Karpas-422 (cell line): ENCODE measurements at places on chromosomes 3 and 15.

DNA sequence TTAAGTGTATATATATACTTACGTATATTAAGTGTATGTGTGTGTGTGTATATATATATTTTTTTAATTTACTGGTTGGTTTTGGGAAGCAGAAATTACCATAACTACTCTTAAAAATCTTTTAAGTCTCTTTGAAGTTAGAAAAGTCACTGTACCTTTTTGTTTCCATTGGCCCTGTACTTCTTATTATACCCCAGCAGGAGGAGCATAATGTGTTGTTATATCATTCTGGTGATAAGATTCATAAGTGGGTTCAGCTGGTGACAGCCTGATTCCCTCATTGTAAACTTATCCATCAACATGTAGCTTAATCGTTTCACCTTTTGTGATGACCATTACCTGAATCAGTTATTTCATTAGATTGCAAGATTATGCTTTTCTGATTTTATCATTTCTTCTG is 30.8 kb downstream of the MLH1 start:
- DNase-seq, result peak; percentile 68
- peaks cover 37% of the 10 kb centered on the region for H3K36me3 ChIP-seq
- H3K4me3 ChIP-seq, result no peak overlapping the region
- H3K27ac ChIP-seq, result no peak overlapping the region
- peaks cover 12% of the 10 kb centered on the region for H3K4me1 ChIP-seq

GRCh38 chr3:110708156-110708555 is 363.5 kb upstream of the NECTIN3 start:
- H3K27me3 ChIP-seq, result no peaks in the 10 kb centered on the region
- H3K4me3 ChIP-seq, result no peak overlapping the region
- DNase-seq, result no peak
- H3K36me3 ChIP-seq, result no peaks in the 10 kb centered on the region
- no peak overlapping the region for H3K27ac ChIP-seq

DNA sequence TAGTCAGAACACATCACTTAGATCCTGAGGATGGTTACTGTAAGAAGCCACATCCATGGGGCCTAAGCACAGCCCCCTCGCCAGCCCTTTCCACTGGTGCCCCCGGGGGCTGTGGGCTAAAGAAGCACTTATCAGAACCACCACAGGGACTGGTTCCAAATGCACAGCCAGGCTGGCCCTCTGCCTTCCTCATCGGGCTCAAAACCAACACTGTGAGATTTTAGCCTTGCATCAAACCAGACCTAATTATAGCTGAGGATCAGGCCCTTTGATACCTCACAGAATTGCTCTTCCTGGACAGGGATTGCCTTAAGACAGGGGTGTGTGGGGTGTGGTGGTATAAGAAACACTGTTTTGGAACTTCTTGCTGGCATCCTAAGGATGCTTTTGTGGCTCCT is 23.7 kb downstream of the SRPRB start:
- H3K4me1 ChIP-seq, result no peaks in the 10 kb centered on the region
- no peak overlapping the region for H3K27ac ChIP-seq
- no peak overlapping the region for H3K4me3 ChIP-seq
- no peak for DNase-seq
- H3K36me3 ChIP-seq, result no peaks in the 10 kb centered on the region

DNA sequence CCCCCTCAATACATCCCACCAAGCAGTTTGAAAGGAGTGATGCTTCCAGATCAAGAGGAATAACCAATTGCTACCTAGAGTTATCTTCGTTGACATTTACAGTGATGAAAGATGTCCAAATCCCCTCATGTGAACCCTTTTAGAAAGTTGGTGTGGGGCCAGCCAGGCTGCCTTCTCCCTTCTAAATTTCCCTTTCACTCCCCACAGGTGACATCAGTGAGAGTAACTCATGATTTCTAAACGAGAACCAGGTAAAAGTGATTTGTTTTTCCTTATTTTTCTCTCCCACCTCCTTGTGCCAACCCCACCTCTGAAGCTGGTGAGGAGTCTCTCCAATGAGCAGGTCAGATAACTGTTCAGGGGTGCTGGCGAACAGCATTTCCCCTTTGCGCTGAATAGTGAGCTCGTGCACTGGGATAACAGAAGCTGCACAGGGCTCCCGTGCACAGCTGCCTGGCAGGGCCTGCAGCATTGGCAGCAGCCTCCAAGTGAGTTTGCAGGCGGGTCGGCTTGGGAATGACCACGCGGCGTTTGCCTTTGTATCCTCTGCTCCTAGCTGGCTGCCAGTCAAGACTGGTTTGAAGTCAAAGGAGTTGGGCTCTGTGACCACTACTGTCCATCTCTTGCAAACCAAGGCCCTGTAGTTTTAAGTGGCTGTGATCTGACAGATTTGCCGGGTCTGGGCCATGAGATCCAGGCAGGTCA is 70.2 kb upstream of the CORO2B start:
- H3K27ac ChIP-seq, result no peak overlapping the region
- H3K36me3 ChIP-seq, result no peaks in the 10 kb centered on the region
- no peak for DNase-seq

GRCh38 chr15:89170364-89170763 is 51.0 kb downstream of the RLBP1 start:
- H3K4me1 ChIP-seq, result 0 out of 2 replicates have a peak, but pooled peaks cover 5% of the 10 kb centered on the region
- H3K27me3 ChIP-seq, result no peaks in the 10 kb centered on the region
- no peaks in the 10 kb centered on the region for H3K36me3 ChIP-seq
- H3K27ac ChIP-seq, result no peak overlapping the region
- DNase-seq, result no peak
- H3K4me3 ChIP-seq, result no peak overlapping the region

GRCh38 chr15:43126356-43126755 is 7.0 kb upstream of the TMEM62 start:
- DNase-seq, result no peak
- H3K27me3 ChIP-seq, result no peaks in the 10 kb centered on the region
- no peak overlapping the region for H3K4me3 ChIP-seq
- H3K36me3 ChIP-seq, result no peaks in the 10 kb centered on the region

DNA sequence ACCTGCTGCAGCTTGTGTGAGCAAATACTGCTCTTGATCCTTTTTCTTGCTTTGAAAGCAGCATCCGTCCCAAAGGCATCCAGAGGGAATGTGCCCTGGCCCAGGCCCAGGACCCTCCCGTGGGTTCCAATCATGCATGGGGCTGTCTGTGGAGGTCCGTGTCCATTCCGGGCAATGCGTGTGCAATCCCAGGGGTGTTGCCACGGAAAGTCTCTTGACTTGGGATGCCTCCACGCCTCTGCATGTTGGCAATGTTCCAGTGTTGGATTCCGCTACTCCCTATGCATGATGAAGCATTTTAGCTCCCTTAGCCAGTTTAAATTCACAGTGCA is 105.7 kb downstream of the SNRPN start:
- no peaks in the 10 kb centered on the region for H3K4me1 ChIP-seq
- no peak overlapping the region for H3K4me3 ChIP-seq
- no peak for DNase-seq
- no peak overlapping the region for H3K27ac ChIP-seq

DNA sequence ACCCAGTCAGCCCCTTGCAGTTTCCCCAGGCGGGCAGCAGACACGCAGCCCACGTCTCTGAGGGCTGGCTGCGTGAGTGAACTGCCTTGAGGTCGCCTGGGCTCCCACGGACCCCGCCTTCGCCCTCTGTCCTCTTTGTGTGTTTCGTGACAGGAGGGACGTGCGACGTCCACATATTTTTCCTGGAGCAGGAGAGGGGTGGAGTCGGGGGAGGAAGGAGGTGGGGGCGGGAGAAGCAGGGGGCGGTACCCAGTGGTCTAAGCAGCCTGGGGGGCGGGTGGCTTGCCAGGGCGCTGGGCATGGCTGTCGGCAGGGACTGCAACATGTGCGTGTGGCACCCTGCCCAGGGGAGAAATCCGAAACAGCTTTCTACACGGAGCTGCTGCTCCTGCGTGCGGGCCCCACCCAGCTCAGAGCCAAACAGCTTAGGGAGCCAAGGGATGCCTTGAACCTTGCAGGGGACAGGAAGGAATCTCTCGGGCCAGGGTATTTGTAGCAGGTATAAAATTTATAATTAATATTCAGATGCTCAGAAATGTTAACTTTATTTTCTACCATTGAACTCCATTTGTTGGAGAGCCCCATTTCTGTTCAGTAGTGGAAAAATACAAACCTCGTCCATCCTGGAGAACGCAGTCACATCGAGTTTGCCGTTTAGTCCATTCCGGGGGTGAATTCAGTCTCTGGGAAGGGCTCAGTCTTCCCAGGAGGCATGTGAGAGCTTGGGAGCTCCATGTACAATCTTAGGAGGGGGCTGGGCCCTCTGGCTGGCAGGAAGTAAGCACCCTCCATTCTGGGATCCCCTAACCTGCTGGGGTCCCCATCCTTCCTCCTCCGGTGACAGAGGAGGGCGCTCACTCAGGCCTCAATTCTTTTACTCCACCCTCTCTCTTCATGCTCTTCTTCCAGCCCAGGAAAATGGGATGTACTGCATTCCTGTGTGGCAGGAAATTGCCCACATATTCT is 79.1 kb upstream of the MEF2A start:
- H3K27ac ChIP-seq, result no peak overlapping the region
- H3K27me3 ChIP-seq, result no peaks in the 10 kb centered on the region
- peak overlapping the region; percentile 35; the same call in 1 of the 2 replicates for H3K4me3 ChIP-seq
- peaks cover 24% of the 10 kb centered on the region for H3K4me1 ChIP-seq
- no peaks in the 10 kb centered on the region for H3K36me3 ChIP-seq

DNA sequence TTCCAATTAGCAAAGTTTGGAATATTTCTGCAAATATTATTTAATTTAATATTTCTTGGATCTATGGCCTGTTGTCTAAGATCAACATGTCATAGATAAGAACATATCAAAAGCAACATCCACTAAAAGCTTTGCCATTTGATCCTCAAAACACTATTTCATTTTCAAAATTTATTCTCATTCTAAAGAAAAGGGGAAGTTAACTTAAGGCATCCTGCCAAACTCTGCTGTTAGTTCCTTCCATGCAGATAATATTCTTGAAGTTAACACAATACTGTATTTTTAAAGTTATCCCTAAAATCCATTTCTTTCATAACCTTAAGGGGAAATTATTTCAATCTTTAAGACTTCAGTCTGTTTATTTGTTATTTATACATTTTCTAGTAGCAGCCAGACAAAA is 28.2 kb upstream of the GBE1 start:
- no peaks in the 10 kb centered on the region for H3K27me3 ChIP-seq
- DNase-seq, result peak; percentile 48
- no peak overlapping the region for H3K4me3 ChIP-seq
- no peaks in the 10 kb centered on the region; the same call in none of the 2 replicates for H3K4me1 ChIP-seq

DNA sequence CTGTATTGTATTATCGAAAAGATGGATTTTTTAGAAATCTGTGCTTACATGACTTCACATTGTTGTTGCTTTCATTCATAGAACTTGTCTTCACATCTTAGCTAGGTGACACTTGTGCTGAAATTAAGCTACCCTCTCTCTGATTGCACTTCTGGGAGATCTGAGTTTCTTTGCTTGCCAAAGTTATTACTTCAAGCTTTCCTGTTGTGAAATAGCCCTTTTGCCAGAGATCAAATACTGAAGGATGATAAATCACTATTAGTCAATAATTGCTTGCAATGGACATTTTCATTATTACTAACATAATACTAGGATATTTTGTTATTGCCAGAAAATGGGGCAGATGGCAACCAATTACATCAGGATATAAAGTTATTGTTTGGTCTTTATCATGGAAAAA is 34.7 kb downstream of the PIK3CA start:
- H3K36me3 ChIP-seq, result no peaks in the 10 kb centered on the region
- peaks cover 28% of the 10 kb centered on the region for H3K4me1 ChIP-seq
- H3K27ac ChIP-seq, result no peak overlapping the region
- no peak overlapping the region for H3K4me3 ChIP-seq

GRCh38 chr3:12743583-12743982 is 15.5 kb downstream of the TMEM40 start:
- H3K36me3 ChIP-seq, result no peaks in the 10 kb centered on the region
- DNase-seq, result no peak
- H3K27me3 ChIP-seq, result no peaks in the 10 kb centered on the region
- H3K27ac ChIP-seq, result no peak overlapping the region
- no peak overlapping the region for H3K4me3 ChIP-seq
- H3K4me1 ChIP-seq, result peaks cover 21% of the 10 kb centered on the region

- no peak overlapping the region for H3K4me3 ChIP-seq
- H3K27ac ChIP-seq, result no peak overlapping the region
- peaks cover 6% of the 10 kb centered on the region; the same call in 1 of the 2 replicates for H3K4me1 ChIP-seq
Observed at GRCh38 chr3:17372362-17373210, 369.8 kb downstream of the TBC1D5 start.

- H3K4me1 ChIP-seq, result no peaks in the 10 kb centered on the region
- no peaks in the 10 kb centered on the region for H3K27me3 ChIP-seq
- no peaks in the 10 kb centered on the region for H3K36me3 ChIP-seq
- no peak overlapping the region for H3K4me3 ChIP-seq
- H3K27ac ChIP-seq, result no peak overlapping the region
- no peak for DNase-seq
Observed at GRCh38 chr15:73680549-73680948, 3.6 kb upstream of the CD276 start.

- no peak overlapping the region for H3K27ac ChIP-seq
- DNase-seq, result no peak
- H3K4me3 ChIP-seq, result no peak overlapping the region
Observed at GRCh38 chr15:88048755-88049154, 207.8 kb downstream of the NTRK3 start.

GRCh38 chr15:101652786-101653430 is 727 bp upstream of the TM2D3 start:
- H3K27ac ChIP-seq, result peak overlapping the region; percentile 81
- no peaks in the 10 kb centered on the region for H3K27me3 ChIP-seq
- H3K4me3 ChIP-seq, result peak overlapping the region; percentile 85
- peaks cover 24% of the 10 kb centered on the region for H3K36me3 ChIP-seq

DNA sequence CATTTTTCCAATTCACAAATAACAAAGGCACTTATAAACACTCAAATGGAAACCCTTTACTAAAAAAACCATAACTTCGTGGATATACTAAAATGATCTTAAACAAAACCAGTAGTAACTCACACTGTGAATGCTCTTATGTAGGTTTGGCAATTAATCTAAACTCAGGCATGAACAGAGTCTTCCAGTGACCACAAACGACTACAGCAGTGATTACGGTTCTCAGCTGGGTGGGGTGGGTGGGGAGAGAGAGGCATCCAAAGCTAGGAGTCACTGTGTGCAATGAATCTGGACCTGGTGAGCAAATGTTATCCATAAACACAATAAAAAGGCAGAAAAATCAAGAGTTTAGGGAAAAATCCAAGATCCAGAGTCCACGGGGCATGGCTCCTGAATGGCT is 21.3 kb downstream of the SLC12A8 start:
- H3K27ac ChIP-seq, result no peak overlapping the region
- H3K4me1 ChIP-seq, result peaks cover 22% of the 10 kb centered on the region
- no peak for DNase-seq
- no peaks in the 10 kb centered on the region for H3K36me3 ChIP-seq
- no peak overlapping the region for H3K4me3 ChIP-seq
- no peaks in the 10 kb centered on the region for H3K27me3 ChIP-seq

DNA sequence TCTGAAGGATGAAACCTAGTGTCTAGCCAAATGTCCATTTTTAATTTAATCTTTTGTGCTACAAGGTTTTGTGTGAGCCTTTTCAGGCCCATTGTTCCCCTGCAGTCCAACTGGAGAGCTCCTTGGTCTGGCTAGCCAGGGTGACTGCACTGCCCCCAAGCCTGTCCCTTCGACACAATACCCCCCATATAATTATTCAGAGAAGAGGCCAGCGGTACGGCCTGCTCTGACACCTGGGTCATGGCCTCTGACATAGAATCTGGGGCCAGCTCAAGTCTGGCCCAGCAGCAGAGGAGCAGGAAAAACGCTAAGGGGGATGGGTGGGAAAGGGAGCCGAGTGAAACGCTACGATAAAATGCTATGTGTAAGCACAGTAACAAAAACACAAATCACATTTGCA is 64.2 kb upstream of the PYGO1 start:
- H3K4me1 ChIP-seq, result no peaks in the 10 kb centered on the region
- H3K4me3 ChIP-seq, result no peak overlapping the region
- DNase-seq, result no peak
- no peak overlapping the region for H3K27ac ChIP-seq

- no peak overlapping the region for H3K4me3 ChIP-seq
- H3K4me1 ChIP-seq, result no peaks in the 10 kb centered on the region
- H3K27ac ChIP-seq, result no peak overlapping the region
- no peaks in the 10 kb centered on the region for H3K36me3 ChIP-seq
Observed at GRCh38 chr3:67329358-67329757, 325.1 kb downstream of the SUCLG2 start.
